H1 (cell line): ENCODE measurements at places on chromosomes 16 and 17. TPM values are rescaled to one million over a fixed set of nuclear protein-coding genes. Genes with fewer than 3 reads are reported as not detected.

DNA sequence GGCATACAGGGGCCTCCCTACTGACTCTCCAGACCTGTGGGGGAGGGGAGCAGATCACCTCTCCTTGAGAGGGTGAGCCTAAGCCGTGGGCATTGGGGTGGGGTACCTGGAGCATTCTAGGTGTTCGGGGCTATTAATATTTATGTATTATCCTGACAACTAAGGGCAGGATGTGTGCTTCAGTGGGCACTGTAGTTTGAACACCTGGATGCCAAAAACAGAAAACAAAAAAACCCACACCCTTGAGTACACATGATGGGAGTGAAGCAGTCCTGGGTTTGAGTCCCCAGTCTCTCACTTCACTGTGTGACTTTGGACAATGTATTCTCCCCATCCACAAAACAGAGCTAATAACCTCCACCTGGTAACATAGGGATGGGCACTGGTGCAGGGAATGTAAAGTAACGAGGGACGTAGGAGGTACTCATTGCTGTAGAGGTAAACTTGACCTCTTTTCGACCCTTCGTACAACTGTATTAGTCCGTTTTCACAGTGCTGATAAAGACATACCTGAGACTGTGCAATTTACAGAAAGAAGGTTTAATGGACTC, 257.8 kb downstream of the CPPED1 start:
- no peak for DNase-seq

DNA sequence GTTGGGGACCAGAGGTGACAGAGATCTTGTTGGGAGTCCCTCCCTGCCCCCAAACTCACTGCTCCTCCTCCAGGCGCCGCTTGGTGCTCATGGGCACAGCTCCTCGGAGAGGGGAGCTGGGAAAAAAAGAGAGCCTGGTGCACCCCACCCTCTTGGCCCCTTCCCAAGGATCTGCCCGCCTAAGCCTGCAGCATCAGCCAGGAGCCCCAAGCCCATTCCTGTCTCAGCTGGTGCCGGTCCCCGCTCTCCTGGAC, 400 bp downstream of the HCFC1R1 start:
- DNase-seq: no peak

Gene KRTAP3-3
- polyA plus RNA-seq: not detected in 2 replicates

Gene ZSCAN10
- polyA plus RNA-seq: 314 and 488 TPM in 2 replicates
